ENCODE measurements at places on chromosomes 4 and X.

- DNase-seq, result no peak
Observed at GRCh38 chr4:1033840-1034551, 22.6 kb downstream of the FGFRL1 start.

DNA sequence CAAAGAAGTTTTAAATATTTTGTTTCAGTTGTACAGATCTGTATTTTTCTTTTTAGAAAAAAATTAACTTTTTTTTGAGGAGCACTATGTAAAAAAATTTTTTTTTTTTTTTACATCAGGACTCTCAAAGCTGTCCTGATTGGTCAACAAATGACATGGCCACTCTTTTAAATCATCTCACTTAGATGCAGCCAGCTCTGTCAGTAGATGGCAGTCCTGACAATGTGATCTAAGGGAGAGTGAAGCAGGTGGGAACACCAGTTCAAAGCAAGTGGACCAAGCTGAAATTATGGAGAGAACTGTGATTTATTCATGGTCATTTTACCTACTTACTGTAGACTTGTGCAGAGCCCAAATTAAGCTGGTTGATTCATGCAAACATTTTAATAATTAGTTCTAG is 174.7 kb upstream of the GPRIN3 start:
- peak; percentile 42 for DNase-seq

DNA sequence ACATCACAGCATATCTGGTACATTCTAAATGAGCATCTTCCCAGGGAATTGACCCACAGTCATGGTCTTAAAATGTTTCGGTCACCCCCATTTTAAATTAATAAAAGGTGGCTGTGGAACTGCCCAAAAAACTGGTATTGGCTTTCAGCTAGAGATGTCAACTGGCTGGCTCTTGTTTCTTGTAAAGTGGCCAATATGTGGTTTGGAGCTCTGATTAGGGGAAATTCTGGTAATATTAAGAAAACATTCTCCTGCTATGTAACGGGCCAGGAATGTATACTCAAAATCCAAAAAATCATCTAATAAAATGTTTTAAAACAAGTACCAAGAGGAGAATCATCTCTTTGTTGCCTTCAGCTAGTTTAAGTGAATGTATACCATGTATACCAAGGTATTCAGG is 62.0 kb upstream of the VCX2 start:
- no peak for DNase-seq

DNA sequence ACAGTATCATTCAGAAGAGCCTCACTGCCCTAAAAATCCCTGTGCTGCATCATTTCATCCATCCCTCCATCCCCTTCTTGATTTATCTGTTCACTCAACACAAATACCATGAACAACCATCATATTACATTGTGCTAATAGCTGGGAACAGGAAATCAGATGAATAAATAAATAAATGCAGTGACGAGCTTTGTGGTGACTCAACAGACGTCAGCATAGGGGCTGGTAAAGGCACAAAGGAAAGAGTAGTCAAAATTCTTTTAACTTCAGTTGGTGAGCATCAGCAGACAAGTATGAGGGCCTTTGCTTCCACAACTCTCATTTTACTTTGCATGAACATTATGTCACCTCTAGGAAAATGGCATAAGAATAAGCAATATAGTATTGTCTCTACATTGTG is 65.5 kb downstream of the EDNRA start:
- no peak for DNase-seq

GRCh38 chr4:8913858-8914460 is 42.3 kb upstream of the HMX1 start:
- no peak for DNase-seq

- DNase-seq, result no peak
Observed at GRCh38 chr4:1557221-1557597, 126.9 kb downstream of the FAM53A start.

DNA sequence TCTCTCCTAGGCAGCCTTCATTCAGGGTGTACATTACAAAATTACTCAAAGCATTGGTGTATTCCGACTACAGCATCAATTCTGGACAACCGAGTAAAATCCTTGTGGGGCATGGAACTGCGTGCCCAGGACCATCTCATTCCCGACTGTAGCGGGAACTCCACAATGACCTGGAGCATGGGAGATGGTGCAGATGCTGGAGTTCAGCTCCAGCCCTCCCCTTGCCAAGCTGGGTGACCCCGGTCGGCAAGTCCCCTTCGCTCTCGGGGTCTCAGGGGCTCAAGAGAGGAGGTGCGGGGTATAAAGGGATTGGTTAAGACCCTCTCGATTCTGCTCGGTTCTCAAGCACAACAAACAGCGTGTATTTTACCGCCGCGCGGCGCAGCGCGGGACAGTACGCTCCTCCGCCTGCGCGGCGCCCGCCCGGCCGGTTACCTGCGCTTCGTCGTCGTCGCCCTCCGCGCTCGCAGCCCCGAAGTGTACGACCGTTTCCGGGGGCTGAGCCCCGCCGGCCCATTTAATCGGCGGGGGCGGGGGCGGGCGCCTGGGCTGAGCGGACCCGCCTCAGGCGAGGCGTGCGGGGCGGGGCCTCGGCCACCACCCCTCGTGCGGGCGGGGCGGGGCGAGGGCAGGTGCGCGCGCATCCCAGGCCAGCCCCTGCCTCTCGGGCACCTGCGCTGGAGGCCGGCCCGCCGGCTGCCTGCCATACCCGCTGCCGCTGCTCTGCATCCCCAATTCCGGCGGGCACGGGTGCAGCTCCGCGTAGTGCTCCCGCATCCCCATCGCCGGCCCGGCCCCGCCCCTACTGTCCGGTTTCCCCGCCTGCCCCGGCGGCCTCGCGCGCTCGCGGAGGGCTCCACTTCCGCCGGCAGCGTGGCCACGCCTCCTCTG is at the start of gene G6PD:
Gene G6PD, minus strand, starts transcription at position 493 of the 891 bp plus-strand sequence. CDS start 691 bp downstream, outside the sequence.
- DNase-seq, result peak; percentile 73

DNA sequence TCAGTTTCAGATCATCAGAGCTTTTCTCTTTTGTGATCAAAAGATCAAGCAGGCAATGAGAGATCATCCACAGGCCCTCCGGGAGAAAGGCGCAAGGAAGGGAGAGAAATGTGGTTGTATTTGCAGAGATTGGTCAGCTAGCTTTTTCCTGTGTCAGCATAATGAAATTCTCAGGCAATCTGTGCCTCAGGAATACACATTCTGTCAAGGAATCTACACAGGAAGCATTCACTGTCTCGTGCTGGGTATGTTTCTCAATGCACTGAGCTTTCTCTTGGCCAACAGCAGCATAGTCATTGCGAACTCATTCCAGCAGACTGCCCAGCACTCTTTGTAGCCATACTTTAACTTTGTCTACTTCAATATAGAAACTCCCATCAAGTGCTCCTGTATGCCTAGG is 413.7 kb downstream of the PPP3CA start:
- DNase-seq, result no peak

DNA sequence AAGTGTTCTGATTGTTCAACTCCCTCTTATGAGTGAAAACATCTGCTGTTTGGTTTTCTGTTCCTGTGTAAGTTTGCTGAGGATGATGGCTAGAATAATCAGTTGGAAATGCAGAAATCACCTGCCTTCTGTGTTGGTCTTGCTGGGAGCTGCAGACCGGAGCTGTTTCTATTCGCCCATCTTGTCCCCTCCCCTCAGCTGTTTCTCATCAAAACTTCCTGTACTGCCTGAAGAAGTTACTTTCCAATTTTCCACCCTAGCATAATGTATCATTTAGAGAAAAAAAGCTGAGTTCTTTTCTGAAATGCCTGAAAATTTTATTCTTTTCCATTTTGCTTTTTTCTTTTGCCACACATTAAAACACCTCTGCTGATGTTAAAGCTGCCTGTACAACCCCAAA is 167.6 kb downstream of the TEX13A start:
- no peak for DNase-seq

- no peak for DNase-seq
Observed at GRCh38 chr4:145795521-145795920, 115.6 kb downstream of the C4orf51 start.

DNA sequence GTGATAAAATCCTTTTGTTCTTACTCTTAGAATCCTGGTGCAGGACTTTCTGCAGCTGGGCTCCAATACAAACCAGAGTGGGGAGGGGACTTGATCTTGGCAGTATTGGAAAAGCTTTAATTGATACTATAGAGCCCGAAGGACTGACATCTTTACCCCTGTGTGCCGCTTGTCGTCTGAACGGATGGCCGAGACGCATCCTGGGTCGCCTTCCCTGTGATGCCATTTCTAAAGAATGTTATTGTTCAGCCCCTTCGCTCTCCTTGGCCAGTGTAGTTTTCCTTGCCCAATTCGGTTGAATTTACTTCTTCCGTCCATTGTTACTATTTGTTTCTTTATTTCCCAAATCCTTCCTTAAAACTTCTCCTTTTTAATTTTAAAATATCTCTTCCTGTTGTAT is 80.9 kb downstream of the CLDN34 start:
- DNase-seq, result no peak

DNA sequence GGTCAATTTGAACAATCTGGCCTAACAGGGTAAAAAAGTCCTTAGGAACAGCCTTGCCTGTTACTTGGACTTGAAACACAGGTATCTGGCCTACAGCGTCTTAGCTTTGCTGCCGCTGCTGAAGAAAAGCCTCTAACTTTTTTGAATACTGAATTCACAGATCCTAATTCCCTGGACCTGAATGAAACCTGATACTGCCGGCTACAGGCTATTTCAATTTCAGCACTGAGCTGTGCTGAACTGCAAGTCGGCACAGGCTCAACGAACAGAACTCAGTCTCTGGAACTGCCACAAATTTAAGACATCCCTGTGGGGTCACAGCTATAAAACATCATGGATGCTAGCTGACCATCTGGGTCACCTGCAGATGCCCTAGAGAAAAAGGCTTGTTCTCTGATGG is 7.2 kb downstream of the NR0B1 start:
- DNase-seq, result no peak

GRCh38 chr4:112296949-112297880 is at the start of gene ALPK1:
TSS of gene ALPK1 (plus strand) at chr4:112297369.
- peak; percentile 36 for DNase-seq

DNA sequence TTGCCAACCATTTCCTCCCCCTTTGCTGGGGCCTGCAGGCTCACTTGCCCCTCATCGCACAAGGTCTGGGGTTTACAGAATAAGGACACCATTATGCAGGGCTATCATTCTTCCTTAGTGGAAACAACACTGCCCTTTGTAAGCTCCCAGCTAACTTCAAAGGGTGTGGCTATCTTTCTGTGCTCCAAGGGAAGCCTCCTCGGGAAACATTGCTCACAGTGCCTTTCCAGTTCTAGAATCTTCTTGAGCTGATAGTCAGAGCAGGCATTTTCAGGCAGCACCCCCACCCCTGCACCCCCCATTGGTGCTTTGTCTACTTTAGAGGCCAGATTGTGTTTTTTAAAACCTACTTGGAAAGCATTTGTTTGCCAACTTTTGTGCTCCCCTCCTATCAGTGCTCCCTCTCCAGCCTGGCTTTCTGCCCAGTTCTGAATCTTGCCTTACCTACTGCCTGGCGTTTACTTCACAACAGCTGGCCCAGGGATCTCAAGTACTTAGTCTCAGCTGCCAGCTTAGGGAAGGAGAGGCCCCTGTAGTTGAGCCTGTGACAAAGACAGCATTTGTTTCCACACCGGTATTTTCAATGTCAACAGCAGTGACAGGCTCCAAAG is 53.5 kb downstream of the PLAC1 start:
- peak; percentile 87 for DNase-seq

GRCh38 chr4:41143311-41144039 is 70.9 kb downstream of the APBB2 start:
- no peak for DNase-seq

- DNase-seq, result no peak
Observed at GRCh38 chr4:128688033-128688721, 121.3 kb upstream of the JADE1 start.

- peak; percentile 67 for DNase-seq
Observed at GRCh38 chr4:10832806-10833628, 148.4 kb upstream of the CLNK start.

DNA sequence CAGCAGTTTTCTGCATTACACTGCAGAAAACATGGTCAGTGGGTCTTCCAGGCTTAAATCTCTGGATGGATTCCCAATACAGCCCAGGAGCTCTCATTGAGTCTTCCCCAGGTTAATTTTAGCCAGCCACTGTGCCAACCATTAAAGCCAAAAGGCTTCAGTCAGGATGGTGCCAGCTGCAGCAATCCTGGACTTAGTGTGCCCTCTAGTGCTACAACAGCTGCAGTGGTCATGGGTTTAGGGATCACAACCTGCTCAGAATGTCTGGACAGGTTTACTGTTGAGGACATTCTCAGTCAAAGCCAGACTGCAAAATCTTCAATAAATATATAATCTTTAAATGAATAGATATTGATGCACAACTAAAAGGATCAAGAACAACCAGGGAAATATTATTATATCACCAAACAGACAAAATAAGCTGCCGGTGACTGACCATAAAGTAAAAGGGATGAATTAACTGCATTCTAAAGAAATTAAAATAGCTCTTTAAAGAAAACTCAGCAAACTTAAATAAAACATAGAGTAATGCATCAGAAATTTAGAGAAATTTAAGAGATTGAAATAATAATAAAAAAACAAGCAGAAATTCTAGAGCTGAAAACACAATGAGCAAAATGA is 639.9 kb downstream of the SPOCK3 start:
- peak; percentile 18 for DNase-seq

DNA sequence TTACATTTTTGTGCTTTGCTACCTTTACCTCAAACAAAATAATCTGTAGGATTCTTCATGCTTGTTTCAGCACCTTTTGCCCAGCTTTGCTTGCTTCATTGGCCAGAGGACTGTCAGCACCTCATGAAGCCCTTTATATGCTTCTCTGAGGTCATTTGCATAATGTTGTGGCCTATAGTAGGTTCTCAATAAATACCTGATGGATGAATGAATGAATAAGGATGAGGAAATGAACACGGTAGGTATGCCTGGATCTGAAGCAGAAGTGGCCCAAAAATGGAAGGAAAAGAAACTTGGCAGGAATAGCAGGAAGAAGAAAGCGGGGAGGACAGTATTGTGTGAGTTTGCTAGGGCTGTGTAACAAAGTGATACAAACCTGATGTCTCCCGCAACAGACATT is 7.9 kb downstream of the GRK4 start:
- DNase-seq, result no peak

DNA sequence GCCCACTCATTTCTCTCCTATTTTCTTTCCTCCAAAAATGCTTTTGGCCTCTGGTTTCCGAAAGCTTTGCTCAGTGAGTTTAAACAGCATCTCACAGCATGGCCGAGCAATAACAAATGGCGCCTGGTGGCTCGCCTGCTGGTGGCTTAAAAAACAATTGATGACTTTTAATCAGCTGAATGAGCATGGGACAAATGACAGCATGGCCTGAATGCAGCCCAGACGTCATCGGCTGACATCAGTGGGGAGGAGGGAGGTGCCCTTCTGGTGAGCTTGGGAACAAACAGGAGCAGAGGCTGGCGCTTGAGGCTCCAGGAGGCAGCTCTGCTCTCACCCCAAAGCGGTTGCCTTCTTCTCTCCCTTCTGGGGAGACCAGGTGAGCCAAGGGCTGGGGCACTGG is 286.4 kb downstream of the BCOR start:
- no peak for DNase-seq
